ENCODE measurements at places on chromosomes 3 and 15.

DNA sequence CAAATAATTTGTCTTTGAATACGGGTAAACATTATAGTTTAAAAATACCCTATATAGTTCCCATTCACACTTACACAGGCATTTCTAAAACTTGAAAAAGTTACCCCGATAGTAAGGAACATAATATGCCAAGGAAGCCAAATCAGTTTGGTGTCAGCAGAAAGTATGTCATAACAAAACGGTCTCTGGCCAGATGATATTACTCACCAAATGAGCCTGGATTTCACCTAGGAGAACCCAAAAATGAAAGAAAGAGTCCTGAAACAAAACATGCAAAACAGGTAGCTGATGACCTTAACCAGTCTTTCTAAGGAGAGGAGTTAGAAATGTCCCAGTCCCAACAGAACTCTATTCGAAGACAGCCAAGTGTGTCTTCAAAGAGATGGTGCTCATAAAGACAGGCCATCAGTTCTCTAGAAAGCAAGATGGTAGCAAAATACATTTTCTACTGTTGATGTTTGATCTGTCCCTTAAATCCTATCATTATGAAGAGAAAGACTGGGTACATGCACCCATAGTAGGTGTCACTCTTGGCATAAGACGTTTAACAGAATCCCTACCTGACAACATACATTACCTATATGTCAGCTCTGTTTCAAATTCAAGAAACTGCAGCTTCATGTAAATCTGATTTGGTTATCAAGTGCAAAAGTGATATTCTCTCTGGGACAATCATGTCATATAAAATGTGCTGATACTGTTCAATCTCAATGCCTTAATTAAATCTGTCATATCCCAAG lies 942.5 kb downstream of the ROBO1 start:
- DNase-seq, result no peak

DNA sequence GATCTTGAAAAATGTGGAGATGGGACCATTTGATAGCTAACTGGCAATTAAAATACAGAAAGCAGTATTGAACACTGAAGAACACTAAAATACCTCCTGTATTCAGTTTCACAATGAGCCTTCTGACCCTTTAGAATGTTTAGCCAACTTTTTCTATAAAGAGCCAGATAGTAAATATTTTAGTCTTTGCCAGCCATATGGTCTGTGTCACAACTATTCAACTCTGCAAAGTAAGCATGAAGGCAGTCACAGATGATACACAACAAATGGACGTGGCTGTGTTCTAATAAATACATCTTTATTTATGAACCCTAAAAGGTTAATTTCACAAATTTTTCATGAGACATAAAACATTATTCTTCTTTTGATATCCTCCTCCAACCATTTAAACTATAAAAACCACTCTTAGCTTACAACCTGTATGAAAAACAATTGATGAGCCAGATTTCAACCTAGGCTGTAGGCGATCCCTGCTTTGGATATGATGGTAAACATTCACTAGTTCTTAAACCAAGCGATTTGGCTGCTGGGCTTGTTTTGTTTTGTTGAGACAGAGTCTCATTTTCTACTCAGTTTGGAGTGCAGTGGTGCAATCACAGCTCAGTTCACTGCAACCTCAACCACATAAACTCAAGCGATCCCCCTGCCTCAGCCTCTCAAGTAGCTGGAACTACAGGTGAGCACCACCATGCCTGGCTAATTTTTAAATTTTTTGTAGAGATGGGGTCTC lies 13.6 kb upstream of the CSPG5 start:
- DNase-seq, result no peak

DNA sequence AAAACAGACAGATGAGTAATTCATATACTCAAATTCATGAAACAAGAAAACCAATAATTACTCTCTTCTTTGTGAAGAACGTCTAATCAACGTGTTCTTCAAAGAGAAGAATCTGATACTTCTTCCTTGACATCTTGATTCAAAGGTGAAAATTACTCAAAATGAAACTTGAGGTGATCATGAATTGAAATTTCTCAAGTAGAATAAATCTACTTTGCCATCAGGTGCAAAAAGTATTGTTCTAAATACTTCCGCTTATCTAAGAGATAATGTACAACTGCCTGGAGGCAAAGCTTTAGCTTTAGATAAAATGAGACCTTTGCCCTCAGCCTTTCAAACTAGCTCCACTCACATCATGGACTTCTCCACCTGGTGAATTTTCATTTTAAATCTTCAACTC lies 13.9 kb upstream of the XXYLT1 start:
- no peak for DNase-seq

DNA sequence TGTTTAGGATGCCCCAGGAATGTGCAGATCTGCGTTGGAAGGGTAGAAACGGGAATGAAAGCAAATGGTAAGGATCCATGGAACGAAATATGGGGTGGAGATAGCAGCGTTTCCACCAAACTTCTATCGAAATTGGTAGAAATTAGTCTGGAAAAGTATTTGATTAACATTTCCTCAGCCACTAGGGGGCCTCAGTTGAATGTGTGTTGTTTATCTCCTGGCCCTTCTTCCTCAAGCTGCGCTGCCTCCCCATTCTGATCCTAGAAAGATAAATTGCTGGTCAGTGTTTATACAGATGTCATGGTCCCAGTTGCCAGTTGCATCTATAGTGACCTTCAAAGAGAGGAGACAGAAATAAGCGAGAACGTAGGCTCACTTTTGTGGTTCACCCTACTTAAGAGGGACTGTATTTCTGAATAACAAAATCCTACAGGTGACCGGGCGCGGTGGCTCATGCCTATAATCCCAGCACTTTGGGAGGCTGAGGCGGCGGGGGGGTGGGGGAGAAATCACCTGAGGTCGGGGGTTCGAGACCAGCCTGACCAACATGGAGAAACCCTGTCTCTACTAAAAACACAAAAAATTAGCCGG lies 457.1 kb downstream of the SQOR start:
- DNase-seq, result no peak

DNA sequence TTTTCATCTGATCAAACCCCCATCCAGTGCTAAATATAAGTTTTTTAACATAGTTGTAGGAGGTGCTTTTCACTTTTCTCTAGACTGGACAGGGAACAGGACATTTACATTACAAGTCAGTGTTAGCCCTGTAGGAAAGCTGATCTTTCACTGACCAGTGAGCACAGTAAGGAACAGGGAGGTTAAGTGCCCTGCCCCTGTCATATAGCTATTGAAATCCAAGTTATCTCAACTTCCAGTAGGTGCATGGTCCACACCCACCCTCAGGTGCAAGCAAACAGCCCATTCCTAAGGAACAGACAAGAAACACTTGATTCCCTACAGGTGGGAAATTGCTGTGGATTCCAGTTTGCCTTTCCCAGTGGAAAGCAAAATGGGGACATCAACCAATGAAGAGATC lies 79.1 kb upstream of the EIF1B start:
- no peak for DNase-seq

DNA sequence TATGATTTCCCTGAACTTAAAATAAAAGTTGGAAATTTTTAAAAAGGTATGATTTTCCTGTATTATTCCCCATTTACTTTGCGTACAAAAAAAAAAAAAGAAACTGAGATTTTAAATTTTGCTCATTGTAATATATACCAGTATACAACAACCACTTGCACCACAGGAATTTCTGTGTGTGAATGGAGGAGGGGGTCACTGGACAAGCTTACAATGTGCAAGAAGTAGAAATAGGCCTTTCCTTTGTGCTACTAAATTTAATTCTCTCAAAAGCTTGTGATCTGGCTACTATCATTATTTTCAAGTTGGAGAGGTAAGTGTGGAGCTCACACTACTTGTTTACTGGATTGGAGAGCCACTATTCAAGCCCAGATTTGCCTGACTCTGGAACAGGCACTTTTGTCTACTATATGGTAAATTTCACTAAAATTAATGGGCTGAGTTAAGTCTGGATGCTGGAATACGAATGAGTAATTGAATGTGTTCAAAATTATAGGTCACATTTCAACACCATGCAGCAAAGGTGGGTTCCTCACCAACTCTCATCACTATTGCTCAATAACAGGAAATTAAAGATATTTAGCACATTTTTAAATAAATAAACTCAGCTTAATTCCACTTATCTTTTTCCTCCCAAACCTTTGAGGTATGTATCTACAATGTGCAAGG lies 148.0 kb upstream of the MBNL1 start:
- DNase-seq, result no peak

GRCh38 chr3:60582288-60582687 lies 669.0 kb downstream of the FHIT start:
- no peak for DNase-seq

DNA sequence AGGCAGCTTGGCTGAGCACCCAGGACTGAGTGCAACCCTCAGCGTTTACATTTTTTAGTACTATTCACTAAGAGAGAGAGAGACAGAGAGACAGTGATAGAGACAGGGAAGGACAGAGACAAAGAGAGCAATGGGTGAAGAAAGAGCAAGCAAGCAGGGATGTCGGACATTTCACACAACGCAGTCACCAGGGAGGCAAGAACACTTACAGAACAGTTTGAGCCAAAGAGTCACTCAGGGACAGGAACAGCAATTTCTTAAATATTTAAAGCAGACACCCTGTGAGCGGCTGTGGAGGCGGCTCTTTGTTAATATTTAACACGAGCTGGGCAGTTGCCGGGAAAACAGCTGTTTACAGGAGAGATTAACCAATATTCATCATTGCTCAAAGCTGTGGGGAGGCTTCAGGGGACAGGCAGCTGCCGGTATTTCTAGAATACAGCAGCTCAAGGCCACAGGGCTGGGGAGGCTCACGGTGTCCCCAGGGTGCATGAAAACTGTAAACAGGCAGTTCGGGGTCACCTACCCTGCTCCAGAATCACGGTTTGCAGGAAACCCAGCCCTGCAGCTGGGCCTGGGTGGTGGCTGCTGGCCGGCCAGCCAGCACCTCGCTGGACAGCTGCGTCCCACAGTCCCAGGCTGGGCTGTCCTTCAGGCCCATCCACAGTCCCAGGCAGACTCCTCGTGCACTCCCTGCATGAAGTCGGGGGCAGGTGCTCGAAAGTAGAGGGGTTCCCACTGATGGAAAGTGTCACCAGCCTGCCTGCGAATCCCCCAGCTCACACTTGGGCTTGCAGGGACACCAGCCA lies 38.8 kb upstream of the PCSK6 start:
- DNase-seq, result no peak

DNA sequence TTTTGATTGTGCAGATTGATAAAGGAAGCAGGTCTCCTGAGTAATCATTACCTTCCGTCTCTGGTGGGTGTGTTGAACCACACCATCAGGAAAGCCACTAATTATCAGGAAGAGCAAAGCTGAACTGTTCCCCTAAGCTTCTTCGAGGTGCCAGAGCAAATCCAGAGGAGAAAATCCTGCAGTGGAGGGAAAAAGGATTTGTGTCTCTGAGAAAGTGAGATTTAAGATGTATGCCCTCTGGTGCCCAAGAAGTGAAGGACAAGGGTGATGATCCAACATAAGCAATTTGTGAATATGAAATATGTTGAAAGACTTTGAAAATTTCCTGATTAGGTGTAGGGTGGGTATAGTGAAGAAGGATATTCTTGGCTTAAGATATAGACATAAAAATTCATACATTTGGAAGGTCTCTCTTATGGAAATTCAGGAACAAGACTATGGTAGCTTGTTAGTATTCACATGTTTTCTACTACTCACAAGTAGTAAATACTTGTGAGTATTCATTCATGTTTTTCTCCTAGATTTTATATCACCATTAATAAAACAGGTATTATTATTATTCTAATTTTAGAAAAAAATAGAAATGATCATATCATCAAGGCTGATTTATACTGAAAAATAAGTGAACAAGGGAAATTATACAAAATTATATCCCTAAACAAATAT lies 34.8 kb downstream of the COMMD2 start:
- DNase-seq, result no peak

GRCh38 chr3:85075663-85076062 lies 116.9 kb downstream of the CADM2 start:
- no peak for DNase-seq

- DNase-seq, result no peak
These were observed 56.0 kb upstream of the SLC4A7 start for GRCh38 chr3:27540231-27540630.

DNA sequence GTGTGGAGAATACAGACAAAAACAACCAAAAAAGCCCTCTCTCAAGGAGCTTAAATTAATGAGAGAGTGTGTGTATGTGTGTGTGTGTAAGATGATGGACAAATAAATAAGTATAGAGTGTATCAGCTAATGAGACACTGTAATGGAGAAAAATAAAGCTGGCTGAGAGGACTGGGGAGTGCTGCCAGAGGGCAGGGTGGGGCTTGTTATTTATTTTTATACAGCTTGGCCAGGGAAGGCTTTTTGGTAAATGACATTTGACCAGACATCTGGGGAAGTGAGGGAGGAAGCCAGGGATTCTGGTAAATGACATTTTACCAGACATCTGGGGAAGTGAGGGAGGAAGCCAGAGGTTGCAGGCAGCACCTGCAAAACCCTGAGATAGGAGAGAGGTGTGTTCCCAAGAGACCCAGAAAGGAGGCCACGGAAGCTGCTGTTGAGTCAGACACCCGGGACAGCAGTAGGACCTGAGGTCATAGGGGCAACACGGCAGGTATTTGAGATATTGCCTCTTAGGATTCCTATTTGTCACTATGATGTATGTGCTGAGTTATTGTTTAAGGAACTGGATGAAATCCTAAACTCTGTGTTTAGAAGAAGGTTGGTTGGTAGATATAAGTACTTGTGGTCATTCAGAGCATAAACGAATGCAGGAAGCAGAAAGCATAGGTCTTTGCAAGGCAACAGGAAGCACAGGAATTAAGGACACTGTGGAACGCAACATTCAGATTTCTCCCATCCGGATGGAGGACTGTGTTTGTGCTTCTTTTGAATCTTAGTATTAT lies 2.7 kb downstream of the SV2B start:
- DNase-seq, result no peak

- no peak for DNase-seq
These were observed 12.4 kb upstream of the CACNA2D2 start for GRCh38 chr3:50515565-50516439.

DNA sequence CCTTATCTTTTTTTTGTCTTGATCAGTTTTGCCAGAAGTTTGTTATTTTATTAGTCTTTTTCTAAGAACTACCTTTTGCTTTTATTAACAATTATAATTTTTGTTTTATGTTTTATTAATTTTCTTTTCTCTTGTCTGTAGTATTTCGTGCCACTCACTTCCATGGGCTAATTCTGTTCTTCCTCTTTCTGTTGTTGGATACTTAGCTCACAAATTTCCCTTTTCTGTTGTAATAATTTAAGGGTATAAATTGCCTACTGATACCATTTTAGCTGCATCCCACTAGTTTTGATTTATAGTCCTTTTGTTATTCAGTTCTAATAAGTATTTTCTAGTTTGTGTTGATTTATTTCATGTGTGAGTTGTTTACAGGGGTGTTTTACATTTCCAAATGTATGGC lies 48.6 kb downstream of the SNRK start:
- DNase-seq, result no peak

DNA sequence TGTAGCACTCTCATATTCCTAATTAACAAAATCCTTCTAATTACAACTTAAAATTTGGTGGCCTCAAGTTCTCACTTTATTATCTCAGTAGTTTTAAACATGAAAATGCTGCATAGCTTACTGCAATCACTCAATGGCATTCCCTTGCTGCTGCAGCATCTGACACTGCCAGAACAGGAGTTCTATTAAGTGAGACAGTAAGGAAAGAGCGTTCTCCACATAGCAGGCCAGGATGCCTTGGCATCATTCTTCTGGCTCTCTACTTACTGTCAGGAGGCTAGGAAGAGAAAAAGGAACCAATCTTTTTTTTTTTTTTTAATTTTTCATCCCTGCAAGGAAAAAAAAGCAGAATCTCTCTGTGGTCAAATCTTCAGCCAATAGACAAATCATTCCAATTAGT lies 3.2 kb downstream of the CNBP start:
- no peak for DNase-seq

- DNase-seq, result no peak
These were observed 19.5 kb downstream of the LIPH start for GRCh38 chr3:185532901-185533300.

Data from stimulated activated CD4-positive, alpha-beta T cell treated with anti-CD3 and anti-CD28 coated beads, Interleukin-15, amount 100 ng/mL, for 1 hour (primary cell).